Right kidney (tissue), 9 donors: ENCODE measurements at places on chromosomes 7 and 10.

- DNase-seq: no peak
These were observed 180.5 kb downstream of the ZNF365 start for GRCh38 chr10:62554632-62555199.

- DNase-seq: peak; percentile 82
These were observed 1.1 kb downstream of the EGFR start for GRCh38 chr7:55019691-55020465.

DNA sequence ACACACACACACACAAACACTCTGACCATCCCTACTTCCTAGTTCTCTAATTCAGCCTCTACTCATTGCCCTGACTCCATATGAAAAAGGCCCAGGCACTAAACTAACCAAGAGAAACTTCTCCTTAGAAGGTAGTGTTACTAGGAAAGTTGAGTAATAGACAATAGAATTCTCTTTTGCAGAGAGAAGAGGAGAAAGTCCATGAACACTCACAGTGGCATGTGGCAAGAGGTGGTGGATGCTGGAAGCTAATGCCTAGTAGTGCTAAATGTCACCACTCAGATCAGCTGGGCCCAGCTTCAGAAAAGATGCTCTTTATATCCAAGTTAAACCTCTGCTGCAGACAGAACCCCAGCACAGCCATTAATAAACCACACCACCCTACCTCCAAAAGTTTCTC lies 58.2 kb downstream of the SORBS1 start:
- no peak for DNase-seq

- no peak for DNase-seq
These were observed 209.9 kb upstream of the FZD1 start for GRCh38 chr7:91054374-91054773.

DNA sequence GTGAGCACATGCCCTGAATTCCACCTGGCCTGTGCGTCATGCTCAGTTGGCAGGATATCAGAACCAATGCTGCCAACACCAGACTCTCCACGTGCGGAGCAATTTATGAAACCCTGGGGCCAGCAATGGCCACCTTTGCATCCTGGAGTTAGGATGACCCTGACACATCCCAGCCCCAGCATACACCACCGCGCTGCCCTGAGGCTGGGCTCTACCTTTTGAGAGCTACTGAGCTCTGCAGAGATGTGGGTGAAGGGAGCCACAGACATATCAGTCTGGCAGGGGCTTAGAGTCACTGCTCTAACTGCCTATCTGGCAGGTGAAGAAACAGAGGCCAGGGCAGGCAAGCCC lies 41.9 kb downstream of the SYPL1 start:
- no peak for DNase-seq
